Stimulated activated CD4-positive, alpha-beta T cell treated with anti-CD3 and anti-CD28 coated beads, Interleukin-4, amount 100 ng/mL, for 4 hours (primary cell): ENCODE measurements at places on chromosomes 11 and 22.

- no peak for DNase-seq
Measured at GRCh38 chr11:76795290-76795935, 12.3 kb downstream of the TSKU start.

DNA sequence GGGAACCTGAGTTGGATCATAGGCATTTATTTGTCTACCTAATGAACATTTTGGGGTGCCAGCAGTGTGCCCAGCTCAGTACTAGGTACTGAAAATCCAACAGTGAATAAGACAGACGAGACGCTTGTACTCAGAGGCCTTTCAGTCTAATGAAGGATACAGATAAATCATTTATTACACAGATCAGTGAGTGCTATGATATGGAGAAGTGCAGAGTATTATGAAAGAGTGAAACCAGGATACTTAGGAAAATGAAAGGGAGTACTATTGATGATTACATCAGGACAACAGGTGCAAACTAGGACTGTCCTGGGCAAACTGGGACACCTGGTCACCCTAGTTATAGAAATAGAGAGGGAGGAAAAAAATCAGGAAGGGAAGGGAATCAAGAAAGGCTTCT lies 207.5 kb upstream of the NCAM1 start:
- DNase-seq: no peak

DNA sequence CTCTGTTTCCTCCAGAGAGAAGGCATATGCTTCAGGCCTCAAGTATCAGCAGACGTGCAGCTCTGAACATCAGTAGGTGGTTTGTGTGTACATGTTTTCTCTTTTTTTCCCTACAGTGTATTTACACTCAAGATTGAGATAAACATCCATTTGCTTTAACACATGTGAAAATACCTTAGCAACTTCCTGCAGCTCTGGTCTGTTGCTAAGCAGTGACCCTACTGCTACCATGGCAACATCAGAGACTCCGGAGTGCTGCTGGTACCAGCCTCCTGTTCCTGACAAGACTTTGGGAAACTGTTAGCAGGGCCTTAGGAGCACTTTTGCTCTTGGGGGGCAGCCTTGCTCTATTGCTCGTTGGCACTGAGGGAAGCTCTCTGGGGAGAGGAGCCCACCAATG lies 221.2 kb upstream of the PLET1 start:
- no peak for DNase-seq

GRCh38 chr11:67317888-67318555 lies 14.7 kb downstream of the SSH3 start:
- DNase-seq: no peak

GRCh38 chr22:47036352-47036751 lies 273.9 kb downstream of the TBC1D22A start:
- DNase-seq: no peak

- DNase-seq: no peak
Measured at GRCh38 chr11:122100756-122101080, 15.3 kb downstream of the BLID start.

GRCh38 chr11:100340466-100341319 lies 346.4 kb upstream of the ARHGAP42 start:
- no peak for DNase-seq

- no peak for DNase-seq
Measured at GRCh38 chr11:67651976-67652781, 1.6 kb upstream of the ACY3 start.

DNA sequence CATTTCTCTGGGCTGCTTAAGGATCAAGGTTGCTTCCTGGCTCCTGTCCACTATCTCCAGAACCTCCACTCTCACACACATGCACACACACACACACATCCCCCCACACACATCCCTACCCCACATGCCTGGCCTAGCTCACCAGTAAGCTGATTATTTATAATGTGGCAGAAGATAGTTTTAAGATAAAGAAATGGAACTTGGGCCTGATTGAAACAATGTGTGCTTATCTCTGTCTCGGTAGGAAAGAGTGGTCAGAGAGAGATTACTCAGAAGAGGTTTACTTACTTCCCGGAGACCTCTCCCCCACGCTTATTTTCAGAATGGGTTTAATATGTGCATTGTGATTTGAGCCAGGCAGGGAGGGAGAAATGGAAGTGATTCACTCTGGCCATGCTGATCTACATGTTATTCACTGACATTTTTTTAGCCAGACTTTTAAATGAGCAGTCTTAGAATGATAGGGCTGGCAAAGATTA lies 422.4 kb downstream of the TENM4 start:
- DNase-seq: no peak

DNA sequence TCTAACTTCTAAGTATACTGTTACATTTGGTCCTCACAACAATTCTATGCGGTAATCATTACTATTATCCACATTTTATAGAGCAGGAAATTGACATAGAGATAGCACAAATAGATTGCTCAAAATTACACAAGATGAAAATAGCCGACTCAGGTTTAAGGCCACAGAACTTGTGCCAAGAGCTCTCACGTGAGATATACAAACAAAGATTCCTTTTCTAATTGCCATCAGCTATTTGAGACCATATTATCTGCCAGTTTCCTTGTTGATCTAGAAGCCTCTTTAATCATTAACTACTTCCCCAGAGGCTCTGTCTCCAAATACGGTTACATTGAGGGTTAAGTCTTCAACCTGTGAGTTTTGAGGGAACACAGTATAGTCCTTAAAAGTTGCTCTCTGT lies 61.0 kb upstream of the GLYATL1B start:
- no peak for DNase-seq

DNA sequence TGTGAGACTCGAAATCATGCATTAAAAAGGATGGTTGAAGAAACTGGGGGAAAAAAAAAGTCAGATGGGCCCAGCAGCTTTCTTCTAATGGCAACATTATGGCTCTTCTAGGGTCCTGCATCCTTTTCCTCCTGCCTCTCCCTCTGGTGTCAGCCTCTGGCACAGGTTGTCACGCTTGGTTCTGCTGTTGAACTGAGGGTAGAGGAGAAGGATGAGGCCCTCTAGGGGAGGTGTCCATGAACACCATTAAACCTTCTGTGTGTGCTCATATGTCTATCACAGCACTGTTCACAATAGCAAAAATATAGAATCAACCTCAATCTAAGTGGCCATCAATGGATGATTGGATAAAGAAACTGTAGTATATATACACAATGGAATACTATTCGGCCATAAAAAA lies 36.0 kb downstream of the BUD13 start:
- DNase-seq: no peak

- no peak for DNase-seq
Measured at GRCh38 chr22:50083462-50084079, 1.7 kb downstream of the MLC1 start.

DNA sequence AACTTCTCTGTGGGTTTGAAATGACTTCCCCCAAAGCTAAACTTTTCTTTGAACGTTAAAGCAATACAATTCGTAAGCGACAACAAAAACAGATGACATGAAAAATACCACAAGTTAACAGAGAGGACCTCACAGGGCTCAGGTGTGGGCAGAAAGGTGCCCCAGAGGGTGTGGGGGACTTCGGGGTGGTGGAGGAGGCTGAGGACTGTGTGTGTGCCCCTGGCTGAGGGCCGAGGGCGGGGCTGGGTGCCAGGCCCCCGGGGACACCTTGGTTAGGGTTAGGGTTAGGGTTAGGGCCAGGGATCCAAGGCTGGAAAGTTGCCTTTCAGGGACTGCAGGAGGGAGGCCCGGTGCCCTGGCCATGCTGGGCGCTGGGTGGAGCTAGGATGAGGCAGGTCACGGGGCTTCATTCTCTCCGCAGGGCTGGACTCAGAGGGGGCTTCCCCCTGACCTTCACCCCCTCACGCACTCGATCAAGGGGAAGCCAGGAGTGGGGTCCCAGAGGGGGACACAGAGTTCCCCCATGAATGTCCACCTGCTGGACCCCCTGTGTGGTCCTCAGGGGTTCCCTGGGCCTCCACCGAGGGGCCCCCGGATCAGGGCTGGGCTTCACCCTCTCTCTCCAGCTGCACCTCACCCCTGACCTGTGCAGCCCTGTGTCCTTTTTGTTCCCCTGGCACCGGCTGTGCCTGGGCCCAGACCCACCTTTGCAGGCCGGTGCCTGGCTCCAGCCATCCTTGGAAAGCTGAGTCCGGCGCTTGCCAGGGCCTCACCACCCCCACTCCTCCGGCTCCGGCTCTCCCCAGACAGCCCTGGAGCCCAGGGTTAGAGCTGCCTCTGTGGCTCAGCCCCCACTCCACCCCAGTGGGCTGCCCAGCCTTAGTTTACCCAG lies 7.0 kb downstream of the TNNI2 start:
- no peak for DNase-seq

- DNase-seq: no peak
Measured at GRCh38 chr22:43528601-43529360, 117.0 kb downstream of the MPPED1 start.

DNA sequence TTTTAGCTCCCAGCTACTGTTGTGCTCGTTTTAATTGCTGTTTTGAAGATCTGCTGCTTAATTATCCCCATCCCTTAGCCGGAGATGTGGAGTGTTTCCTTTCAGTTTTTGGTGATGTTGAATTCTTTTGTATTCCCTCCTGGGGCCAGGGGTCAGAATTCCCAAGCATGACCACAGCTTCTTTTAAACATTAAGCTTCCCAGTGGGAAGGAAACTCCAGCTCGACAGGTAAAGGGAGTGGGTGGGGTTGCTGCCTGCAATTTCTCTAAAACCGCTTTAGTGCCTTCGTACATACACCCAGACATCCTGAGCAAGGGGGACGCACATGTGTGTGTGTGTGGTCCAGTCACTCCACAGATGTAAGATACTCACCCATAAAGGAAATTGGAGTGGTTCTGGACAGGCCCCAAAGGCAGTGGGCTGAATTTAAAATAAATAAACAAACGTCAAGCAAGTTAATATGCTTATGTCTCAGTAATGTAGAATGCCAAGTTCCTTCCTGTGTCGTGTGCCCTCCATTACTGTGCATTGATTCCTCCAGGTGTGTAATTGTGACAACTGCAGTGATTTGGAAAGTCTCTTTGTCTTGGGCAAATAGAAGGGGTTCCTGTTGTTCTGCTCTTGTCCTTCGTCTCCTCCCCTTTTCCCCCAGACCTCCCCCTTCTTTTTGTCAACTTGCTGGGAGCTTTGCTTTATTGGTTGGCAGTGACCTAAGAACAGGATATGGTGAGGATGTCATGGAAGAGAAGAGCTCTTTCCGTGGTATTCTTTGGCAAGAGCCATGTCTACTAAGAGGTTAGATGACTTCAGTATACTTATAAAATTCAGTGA lies 19.2 kb upstream of the ADSL start:
- DNase-seq: no peak

GRCh38 chr11:34525888-34526657 lies 12.5 kb upstream of the ELF5 start:
- DNase-seq: no peak

GRCh38 chr11:17772704-17773600 lies 38.4 kb downstream of the KCNC1 start:
- DNase-seq: no peak

DNA sequence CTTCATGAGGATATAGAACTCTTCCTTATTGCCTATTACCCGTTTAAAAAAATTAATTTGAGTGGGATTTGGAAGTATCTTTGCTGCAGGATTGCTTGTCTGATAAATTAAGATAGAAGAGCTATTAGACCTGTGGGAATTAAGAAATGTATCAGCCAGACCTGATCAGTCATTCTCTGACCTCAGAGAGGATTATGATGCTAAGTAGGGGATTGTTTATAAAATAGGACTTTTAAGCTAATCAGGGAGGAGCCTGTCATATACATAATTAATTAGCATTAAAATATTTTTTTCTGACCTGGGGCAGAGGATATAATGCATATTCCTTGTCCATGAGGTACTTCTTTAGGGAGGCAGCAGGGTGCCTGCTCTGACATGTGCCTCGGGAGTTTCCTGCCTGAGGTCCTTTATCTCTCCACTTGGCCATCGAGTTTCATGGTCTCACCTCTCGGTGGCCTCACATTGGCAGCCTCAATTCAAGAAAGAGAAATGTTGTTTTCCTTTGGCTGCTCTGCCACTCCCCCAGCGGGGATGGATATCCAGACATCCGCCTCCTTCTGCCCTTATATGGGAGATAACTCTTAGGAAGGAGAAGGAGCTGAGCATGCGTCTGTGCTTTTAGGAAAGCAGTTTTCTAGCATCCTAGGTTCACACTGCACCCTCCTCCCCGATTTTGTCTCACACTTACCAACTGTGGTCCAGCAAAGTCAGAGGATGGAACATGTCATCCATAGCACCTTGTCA lies 41.1 kb downstream of the DIXDC1 start:
- no peak for DNase-seq

- DNase-seq: no peak
Measured at GRCh38 chr11:32259641-32260081, 168.8 kb downstream of the RCN1 start.

- no peak for DNase-seq
Measured at GRCh38 chr22:20641198-20641892, 132.6 kb upstream of the SERPIND1 start.

- no peak for DNase-seq
Measured at GRCh38 chr22:45834241-45834640, 142.7 kb downstream of the WNT7B start.

DNA sequence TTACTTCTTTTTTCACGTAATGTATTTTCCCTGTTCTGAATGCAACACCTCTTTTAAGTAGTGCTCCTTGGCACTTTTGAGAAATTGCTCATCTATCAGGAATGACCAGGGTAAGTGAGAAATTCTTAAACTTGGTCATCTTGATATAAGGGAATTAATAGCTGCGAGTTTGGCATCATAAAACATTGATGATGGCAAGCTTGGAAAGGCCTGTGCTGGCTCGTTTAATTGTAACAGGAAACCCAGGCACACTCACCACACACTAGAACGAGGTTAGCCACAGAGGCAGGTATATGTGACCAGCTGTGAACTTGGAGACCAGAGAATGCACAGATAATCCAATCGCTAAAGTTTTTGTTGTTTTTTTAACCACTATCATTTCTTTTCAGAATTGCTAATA lies 24.3 kb downstream of the FAM118A start:
- DNase-seq: no peak

DNA sequence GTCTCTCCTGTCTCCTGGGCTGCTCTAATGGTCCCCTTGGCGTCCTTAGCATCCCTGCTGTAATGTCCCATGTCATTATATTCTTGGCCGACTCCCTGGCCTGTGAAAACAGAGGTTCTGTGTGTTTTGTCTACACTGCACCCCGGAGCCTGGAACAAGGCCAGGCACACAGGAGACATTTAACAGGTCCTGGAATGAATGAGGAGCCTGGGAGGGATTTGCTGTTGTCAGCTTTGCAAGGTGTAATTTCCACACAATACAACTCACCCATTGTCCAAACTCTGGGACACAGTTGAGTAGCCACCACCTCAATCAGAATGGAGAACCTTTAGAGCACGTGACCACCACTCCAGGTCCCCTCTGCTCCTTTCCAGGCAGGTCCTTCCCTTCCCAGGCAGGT lies 14.9 kb upstream of the PDGFB start:
- DNase-seq: no peak

GRCh38 chr11:116244889-116245288 lies 527.9 kb downstream of the BUD13 start:
- DNase-seq: no peak

GRCh38 chr22:48692734-48693376 lies 1134.8 kb downstream of the BRD1 start:
- DNase-seq: no peak

- no peak for DNase-seq
Measured at GRCh38 chr22:35258191-35258988, 1.1 kb downstream of the HMGXB4 start.

DNA sequence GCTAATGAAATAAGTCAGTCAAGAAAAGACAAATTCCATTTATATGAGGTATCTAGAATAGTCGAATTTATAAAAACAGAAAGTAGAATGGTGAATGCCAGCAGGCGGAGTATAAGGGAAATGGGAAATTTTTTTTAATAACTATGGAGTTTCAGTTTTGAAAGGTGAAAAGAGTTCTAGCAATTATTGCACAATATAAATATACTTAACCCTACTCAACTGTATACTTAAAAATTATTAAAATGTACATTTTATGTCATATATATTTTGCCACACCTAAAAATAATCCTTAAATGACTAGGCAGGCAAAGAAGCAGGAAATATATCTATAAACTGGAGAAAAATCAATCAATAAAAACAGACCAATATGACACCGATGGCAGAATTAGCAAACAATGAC lies 196.5 kb upstream of the UBASH3B start:
- DNase-seq: no peak
